Activated CD4-positive, alpha-beta T cell treated with anti-CD3 and anti-CD28 coated beads, Interleukin-10, Interleukin-2, amounts not matched to agents 100 ng/mL and 50 ng/mL, durations not matched to agents 16 hours and 8 hours (primary cell): ENCODE measurements at places on chromosomes 3 and 15.

- no peak for DNase-seq
Observed at GRCh38 chr15:80476036-80476435, 71.9 kb downstream of the ARNT2 start.

- no peak for DNase-seq
Observed at GRCh38 chr3:11574981-11575669, 68.6 kb downstream of the VGLL4 start.

- DNase-seq = peak; percentile 66
Observed at GRCh38 chr3:151283907-151284461, 5.6 kb upstream of the P2RY14 start.

DNA sequence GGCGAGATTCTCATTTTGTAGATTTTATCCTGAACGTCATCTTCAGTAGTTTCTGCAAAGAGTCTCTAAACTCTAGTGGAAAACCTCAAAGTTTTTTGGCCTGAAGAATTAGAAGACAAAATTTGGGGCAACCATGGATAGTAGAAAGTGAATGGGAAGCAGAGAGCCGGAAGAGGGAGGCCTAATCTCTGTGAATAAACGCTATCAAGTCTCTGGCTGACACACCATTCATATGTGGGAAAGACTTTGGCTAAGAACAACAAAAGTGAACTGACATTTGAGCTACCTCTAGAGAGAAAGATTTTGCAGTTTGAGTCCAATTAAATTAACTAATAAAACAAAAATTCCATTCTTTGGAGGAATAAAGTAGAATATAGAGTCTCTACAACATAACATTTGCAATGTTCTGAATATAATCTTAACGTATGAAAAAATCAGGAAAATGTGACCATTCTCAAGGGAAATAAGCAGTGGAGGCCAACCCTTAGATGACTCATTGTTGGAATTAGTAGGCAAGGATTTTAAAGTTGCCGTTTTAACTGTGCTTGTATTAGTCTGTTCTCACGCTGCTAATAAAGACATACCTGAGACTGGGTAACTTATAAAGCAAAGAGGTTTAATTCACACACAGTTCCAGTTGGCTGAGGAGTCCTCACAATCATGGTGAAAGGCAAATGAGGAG lies 184.6 kb downstream of the C3orf38 start:
- DNase-seq = no peak

- DNase-seq = no peak
Observed at GRCh38 chr3:168475704-168476103, 380.0 kb upstream of the GOLIM4 start.

DNA sequence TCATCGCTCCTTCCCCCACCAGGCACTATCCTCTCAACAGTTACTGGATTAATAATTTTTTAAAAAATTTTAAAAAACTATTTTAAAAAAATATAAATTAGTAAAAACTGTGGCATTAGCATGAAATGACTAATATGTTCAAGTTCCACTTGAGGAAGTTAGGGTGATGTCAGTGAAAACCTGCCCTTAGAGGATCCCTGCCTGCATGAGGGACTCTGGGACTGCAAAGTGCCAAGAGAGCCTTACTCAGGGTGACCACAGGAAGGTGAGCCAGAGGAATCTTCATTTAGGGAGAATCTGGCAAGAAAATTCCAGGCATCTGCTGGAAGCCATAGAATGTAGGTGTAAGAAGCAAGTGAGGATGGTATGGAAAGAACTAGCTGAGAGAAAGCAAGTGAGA lies 157.7 kb upstream of the BCL6 start:
- DNase-seq = no peak

DNA sequence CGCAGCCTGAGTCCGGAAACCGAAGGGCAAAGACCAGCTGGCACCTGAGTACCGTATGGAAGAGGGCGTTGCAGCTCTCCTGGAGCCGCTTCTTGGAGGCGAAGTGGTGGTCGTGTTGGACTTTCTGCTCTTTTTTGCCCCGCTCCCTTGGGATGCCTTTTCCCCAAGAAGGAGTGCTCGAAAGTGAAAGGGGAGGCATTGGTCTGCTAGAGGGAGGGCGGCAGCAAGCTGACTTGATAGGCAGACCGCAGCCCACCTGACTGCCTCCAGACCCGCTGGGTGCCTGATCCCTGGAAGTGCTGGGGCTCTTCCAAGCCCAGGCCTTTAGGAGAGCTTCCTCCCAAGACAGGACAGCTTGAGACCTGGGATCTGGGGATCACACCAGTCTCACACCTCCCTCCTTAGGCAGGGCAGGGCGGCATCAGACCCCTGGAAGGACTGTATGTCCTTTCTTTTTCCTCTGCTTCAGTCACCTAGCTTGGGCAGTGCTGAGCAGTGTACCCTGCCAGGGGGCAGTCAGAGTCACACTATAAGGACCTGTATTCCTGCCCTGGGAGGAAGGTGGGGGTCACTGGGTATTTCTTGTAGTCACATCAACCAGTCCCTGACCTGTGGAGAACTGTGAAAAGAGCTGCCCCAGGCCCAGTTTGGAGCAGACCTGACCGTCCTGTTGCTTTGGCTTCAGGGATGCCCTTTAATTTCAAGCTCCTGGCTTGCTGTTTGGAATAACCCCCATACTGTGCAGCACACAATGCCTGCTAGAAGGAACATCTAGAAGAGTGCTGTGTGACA lies 2.1 kb downstream of the ACVR2B start:
- DNase-seq = no peak
